ENCODE measurements at places on chromosomes 5 and 9. TPM values are rescaled to one million over a fixed set of nuclear protein-coding genes. Genes with fewer than 3 reads are reported as not detected.

Gene GOLM1
- total RNA-seq = 33.3 TPM

GRCh38 chr9:68871236-68871635 is 142.7 kb downstream of the PRKACG start:
- no peaks in the 10 kb centered on the region for H3K36me3 ChIP-seq
- H3K4me1 ChIP-seq = peaks cover 5% of the 10 kb centered on the region
- no peaks in the 10 kb centered on the region for H3K27me3 ChIP-seq
- DNase-seq = no peak
- H3K4me3 ChIP-seq = no peak overlapping the region

DNA sequence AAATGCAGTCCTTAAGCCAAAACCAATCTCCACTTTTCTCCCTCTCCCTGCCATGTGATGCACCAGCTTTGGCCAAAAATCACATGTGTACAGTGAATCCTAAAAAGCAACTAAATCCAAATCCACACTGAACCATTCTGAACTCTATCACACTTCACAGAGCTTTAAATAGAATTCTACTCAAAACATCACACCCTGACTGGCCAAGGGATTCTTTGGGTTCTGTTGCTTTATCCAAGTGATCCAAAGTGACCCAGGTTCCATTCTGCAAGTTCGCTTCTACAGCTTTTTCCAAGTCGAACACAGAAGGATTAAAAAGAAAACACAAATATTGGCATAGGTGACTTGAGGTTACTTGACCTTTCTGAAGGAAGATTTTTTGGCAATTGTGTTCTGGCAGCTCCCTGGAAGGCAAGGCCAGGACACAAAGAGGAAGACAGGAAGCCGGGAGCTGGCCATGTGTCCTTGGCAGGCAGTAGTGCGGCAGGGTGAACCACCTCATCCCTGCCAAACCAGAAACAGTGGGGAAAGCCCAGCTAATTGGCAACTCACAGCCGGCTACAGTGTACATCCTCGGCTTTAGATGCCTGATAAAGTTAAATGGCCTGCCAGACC is 115.0 kb downstream of the NFIB start:
- DNase-seq = peak; percentile 60
- H3K27me3 ChIP-seq = no peaks in the 10 kb centered on the region
- H3K4me3 ChIP-seq = no peak overlapping the region
- peak overlapping the region; percentile 57 for H3K27ac ChIP-seq
- peaks cover 63% of the 10 kb centered on the region for H3K4me1 ChIP-seq
- no peaks in the 10 kb centered on the region for H3K36me3 ChIP-seq

Gene CEP72
- total RNA-seq = 0.14 TPM

DNA sequence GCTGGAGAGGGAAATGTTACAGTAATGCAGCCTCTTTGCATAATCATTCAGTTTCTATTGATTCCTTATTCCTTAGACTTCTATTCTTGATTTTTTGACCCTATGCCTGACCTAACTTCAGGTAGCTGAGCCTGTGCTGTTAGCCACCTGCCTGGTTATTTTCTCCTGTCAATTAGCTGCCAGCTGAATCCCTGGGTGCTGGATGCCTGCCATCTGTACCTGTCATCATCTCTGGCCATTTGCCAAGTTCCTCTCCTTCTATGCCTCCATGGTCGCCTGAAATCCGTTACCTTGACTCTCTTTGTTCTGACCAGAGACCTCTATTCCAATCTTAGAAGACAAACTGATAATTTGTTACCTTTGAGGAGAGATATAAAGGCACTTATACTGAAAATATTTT is 178.3 kb downstream of the CAVIN4 start:
- no peak for DNase-seq
- H3K27me3 ChIP-seq = no peaks in the 10 kb centered on the region
- no peaks in the 10 kb centered on the region for H3K36me3 ChIP-seq
- no peak overlapping the region for H3K27ac ChIP-seq
- H3K4me1 ChIP-seq = no peaks in the 10 kb centered on the region

Gene GCNT4
- 1.2 TPM for total RNA-seq

DNA sequence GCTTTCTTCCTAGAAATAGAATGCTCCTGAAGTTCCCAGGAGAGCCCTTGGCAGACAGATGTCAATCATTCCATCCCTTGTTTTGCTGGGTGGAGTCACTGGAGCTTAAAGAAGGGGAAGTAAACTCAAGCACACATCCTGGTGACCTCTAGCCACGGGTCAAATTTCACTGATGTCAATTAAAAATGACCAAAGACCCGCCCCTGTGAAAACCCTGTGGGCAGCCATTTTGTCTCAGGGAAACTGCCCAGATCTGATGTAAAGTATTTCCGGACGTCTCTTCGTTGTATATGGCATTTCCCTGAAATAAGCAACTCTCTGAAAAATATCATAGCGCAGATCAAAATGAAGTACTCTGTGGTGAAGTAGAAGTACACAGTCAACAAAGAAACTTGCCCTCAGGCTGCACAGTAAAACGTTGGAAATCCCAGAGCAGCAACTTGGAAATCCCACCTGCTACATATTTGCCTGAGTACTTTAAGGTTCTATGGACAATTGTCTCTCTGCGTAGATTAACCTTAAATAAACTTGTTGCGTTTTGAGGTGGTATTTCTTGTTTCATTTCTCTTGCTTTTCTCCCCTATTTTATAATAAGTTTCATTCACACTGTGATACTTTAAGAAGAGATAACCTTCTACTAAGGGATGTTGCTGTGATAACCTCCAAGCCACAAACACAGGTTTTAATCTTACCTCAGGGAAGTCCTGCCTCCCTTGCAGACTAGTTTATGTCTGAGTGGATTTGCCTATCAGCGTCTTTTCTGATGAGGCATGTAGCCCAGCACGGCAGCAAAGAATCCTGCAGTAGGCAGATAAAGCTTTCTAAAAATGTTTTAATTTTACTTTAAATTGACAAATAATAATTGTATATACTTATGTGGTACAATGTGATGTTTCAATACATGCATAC is 60.9 kb upstream of the PIP5K1B start:
- no peaks in the 10 kb centered on the region for H3K36me3 ChIP-seq
- H3K27ac ChIP-seq = no peak overlapping the region
- H3K27me3 ChIP-seq = no peaks in the 10 kb centered on the region

DNA sequence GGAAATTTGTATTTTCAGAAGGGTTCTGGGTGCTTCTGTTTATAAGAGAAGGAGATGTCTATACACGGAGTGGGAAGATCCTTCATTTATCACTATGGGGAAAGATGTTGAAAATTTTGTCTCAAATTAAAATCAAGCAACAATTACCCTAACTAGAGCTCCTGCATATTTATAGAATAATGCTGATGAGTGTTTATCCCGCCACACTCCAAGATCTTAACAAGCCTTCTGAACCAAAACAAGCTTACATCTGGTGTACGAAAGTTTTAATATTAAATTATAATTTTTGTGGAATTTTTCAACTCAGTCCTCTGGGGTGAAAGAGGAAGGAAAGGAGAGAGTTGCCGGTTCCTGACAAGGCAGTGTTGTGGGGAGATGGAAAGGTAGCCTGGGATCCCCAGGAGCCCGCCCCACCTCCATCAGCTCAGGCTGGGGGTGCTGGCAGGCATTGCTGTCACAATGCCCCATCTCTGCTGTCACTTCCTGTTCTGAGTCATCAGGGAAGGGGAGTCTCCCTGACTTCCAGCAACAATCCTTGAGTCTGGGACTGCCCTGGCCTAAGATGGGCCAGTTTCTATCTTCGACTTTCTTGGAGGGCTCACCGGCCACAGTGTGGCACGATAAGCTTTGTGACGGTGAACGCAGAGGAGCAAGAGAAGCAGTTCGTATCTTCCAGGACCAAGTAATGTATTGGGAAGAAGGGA is 64.5 kb downstream of the ERAP1 start:
- DNase-seq = no peak
- no peak overlapping the region for H3K4me3 ChIP-seq
- H3K4me1 ChIP-seq = no peaks in the 10 kb centered on the region

- H3K4me3 ChIP-seq = no peak overlapping the region
- H3K27ac ChIP-seq = no peak overlapping the region
- no peak for DNase-seq
- H3K4me1 ChIP-seq = peaks cover 2% of the 10 kb centered on the region
- H3K36me3 ChIP-seq = no peaks in the 10 kb centered on the region
- no peaks in the 10 kb centered on the region for H3K27me3 ChIP-seq
Observed at GRCh38 chr5:125181159-125181558, 434.7 kb upstream of the ZNF608 start.

Gene BHMT2
- 0.45 TPM for total RNA-seq

DNA sequence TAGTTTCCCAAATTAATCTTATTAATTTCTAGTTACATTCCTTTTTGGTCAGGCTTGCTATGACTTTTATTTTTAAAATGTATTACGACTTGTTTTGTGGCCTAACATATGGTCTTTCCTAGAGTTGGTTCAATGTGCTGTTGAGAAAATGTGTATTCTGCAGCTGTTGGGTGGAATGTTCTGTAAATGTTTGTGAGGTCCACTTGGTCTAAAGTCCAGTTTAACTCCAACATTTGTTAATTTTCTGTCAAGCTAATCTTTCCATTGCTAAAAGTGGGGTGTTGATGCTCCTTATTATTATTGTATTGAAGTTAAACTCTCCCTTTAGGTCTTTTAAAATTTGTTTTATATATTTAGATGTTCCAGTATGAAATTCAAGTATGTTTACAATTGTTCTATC is 1010.8 kb upstream of the EDIL3 start:
- no peaks in the 10 kb centered on the region for H3K36me3 ChIP-seq
- H3K27ac ChIP-seq = no peak overlapping the region

Gene TICAM2
- total RNA-seq = 2.4 TPM
